ENCODE measurements at places on chromosomes 2 and 18.

DNA sequence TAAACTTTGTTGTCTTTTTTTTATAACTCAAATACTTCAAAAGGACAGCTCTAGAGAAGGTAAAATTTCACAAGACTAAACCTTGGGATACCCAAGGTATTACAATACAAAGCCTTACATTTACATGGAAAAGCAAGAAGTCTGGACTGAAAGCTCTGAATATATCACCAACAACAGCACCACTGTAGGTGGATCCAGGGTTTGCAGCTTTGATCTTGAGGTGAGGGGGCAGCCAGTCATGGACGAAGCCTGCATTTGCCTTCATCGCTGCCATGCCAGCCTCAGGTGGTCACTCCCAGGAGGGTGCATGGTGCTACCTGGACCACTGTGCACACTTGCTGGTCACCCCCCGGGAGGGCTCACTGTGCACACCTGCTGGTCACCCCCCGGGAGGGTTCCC, 36.6 kb downstream of the RBFA start:
- DNase-seq = no peak

GRCh38 chr18:4246374-4246773, 208.7 kb downstream of the DLGAP1 start:
- DNase-seq = no peak

DNA sequence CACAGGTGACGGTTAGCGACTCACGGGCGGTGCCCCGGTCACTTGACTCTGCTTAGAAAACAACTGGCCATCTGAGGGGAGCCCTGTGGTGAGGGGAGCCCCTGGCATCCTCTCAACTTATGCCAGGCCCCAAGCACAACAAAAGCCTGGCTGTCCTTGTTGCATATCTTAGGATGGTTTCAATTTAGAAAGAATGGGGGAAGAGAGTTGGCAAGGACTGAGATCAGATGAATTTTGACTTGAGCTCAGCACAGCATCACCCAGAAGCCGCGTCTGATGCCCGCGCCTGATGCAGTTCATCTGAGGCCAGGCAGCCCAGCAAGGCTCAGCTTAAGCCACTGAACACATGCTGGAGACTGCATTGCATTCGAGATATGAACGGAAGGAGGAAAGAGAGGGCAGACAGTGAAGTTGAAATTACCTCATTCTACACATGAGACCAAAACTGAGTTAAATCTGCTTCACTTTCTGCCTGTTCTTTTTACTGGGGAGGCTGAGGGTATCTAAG, 36.8 kb downstream of the MYT1L start:
- DNase-seq = no peak

GRCh38 chr18:63074981-63075404, 244.6 kb downstream of the BCL2 start:
- DNase-seq = peak; percentile 41

DNA sequence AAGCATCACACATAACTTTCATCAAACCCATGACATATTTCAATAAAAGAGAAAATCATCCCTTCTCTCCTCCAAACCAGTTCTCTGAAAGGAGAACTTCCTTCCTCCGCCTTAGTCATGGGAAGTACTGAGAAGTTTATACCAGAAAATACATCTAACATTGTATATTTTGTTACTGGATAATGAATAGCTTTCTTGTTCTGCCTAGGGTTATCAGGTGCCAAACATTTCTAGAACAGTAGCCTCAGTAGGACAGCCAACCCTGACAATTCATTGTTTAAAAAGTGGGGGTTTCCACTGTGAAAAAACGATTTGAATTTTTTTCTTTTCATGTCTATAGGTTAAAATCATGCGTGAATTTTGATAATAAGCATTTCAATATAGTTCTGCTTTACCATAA, 16.0 kb upstream of the DAW1 start:
- no peak for DNase-seq

GRCh38 chr2:113198048-113198789, 24.4 kb downstream of the PSD4 start:
- DNase-seq = no peak

DNA sequence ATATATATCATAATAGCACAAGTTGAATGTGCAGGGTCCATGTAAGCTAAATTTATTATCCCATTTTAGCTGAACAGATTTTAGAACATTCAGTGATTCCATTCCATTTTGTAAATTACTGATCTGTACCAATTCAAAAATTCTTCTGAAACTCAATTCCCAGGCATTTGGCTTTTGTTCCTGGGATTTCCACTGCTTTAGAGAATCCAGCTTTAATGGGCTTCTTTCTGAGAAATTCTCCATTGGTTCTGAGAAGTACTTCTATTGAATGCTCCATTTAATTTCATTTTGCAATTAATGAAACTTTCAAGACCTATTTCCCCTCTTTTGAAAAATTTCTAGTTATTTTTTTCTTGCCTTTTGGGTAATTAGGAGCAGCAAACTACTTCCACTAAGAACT, 36.8 kb downstream of the BCL2 start:
- DNase-seq = no peak

GRCh38 chr2:7607441-7608173, 690.4 kb downstream of the RNF144A start:
- DNase-seq = no peak

- no peak for DNase-seq
These were observed 79.5 kb downstream of the CAMKMT start for GRCh38 chr2:44441200-44441599.

DNA sequence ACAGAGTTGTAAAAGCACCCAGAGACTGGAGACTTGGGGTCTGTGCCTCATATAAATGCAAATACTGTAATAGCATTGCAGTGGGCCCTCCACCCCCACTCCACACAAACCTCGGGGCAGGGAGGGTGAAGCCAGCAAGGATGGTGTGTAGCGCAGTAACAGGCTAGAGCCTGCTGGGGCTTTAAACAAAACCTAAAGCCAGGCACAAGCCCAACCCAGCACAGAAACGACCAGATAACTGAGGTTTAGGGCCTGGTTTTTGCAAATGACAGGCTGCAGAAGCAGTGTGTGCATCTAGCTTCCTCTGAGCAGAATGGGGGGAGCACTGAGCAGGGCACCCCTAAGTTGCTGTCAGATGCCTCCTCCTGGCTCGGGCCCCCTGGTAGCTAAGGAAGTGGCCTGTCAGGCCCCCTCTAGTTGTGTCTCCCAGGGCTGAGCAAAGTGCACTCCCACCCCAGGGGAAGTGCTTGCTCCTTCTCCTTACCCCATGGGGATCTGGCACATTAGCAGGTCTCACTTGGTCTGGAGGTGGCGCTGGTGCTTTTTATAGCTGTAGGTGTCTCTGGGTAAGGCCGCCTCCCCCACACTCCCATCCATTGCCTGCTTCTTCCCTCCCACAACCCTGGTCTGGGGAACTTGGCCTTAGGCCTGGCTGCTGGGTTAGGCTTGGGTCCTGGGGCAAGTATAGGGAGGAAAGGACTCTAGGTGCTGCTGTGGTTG, 135.1 kb downstream of the CELF4 start:
- no peak for DNase-seq

DNA sequence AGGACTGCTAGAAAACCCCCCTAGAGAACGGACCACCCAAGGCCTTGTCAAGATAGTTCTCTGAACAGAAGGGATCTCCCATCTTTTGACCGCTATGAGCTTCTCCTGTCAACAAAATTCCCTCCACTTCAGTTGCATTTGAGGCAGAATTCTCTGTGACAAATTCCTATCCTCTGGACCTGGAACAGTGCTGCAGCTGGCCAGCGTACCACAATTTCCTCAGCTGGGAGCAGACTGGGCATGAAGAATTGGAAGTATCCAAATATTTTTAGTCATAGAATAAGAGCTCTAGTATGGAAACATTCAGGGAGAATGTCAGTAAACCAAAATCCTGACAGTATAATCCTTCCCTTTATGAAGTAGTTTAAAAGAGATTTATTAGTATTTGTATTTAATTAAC, 147.1 kb upstream of the BOD1L2 start:
- no peak for DNase-seq

GRCh38 chr2:179262077-179262660, 2.5 kb downstream of the SESTD1 start:
- DNase-seq = no peak

DNA sequence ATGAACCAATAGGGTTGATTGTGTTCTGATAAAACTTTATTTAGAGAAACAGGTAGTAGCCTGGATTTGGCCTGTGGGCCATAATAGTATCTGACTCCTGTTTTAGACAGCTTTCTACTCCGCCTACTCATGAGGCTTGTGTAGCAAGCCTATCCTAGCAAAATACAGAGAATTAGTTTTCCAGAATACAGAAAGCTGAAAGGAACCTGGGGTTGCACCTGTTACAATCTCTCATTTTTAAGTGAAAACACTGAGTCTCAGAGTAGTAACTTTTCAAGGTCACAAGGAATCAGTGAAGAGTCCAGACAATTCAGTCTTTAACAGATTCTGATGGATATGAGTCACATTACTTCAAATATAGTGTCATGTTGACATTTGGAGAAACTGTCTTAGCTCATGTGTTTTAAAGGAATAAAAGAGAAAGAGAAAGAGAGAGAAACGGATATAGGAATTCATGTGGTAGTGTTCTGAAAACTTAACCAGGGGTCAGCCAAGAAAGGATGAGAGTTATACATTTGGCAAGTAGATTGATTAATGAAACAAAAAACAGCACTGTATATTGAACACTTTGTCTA, 17.0 kb downstream of the ARHGAP28 start:
- DNase-seq = no peak

GRCh38 chr2:190780594-190780993, 100.0 kb upstream of the GLS start:
- DNase-seq = no peak

DNA sequence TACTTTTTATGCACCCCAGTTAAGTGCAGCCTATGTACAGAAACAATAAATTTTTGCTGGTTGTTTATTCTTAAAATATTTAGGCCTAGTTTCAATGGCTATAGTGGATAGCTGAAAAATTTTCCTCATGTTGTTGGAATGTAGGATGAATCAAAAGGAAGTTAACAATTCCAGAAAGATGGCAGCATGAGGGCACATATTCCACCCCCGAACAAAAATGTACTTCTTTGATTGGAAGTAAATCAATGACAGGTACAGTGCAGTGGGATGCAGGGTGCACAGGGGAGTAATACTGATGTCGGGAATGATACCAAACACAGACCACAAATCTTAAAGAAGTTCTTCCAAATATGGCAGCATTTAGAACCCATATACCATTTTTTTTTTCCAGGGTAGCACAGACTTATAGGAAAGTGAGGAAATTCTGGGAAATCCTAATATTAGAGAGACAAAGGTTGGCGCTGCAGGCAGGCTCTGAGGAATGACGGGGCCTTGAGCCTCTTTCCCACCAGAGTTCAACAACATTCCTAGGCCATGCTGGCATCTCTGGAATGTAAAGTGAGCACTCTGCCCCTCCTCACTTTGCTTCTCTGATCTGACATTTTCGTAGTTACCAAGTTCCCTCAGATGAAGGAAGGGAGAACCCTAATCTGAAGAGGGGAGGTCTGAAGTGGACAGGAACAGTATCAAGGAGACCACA, 36.6 kb upstream of the IKZF2 start:
- no peak for DNase-seq

- DNase-seq = no peak
These were observed 787.2 kb downstream of the METTL4 start for GRCh38 chr18:1784113-1784512.

DNA sequence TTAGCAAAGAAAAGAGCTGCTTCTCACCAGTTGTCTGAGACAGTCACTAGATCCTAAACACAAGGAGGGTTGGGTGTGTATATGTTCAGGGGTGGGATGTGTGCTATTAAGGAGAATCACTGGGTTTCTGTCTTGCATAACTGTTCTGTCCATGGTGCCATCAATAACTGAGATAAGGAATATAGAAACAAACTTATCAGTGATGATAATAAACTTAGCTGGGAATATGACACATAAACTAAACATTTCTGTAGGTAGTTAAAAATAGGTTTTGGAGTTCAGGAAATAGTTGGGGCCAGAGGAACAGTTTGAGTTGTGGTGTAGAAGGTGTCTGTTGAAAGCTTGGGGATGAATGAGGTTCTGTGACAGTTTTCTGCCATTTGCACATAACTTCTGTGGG, 17.4 kb downstream of the NAPG start:
- no peak for DNase-seq

- DNase-seq = no peak
These were observed 25.5 kb upstream of the VIT start for GRCh38 chr2:36670881-36671595.

- DNase-seq = no peak
These were observed 233.8 kb downstream of the ICOS start for GRCh38 chr2:204170411-204170810.

- no peak for DNase-seq
These were observed 2.8 kb upstream of the RESP18 start for GRCh38 chr2:219335373-219335786.

DNA sequence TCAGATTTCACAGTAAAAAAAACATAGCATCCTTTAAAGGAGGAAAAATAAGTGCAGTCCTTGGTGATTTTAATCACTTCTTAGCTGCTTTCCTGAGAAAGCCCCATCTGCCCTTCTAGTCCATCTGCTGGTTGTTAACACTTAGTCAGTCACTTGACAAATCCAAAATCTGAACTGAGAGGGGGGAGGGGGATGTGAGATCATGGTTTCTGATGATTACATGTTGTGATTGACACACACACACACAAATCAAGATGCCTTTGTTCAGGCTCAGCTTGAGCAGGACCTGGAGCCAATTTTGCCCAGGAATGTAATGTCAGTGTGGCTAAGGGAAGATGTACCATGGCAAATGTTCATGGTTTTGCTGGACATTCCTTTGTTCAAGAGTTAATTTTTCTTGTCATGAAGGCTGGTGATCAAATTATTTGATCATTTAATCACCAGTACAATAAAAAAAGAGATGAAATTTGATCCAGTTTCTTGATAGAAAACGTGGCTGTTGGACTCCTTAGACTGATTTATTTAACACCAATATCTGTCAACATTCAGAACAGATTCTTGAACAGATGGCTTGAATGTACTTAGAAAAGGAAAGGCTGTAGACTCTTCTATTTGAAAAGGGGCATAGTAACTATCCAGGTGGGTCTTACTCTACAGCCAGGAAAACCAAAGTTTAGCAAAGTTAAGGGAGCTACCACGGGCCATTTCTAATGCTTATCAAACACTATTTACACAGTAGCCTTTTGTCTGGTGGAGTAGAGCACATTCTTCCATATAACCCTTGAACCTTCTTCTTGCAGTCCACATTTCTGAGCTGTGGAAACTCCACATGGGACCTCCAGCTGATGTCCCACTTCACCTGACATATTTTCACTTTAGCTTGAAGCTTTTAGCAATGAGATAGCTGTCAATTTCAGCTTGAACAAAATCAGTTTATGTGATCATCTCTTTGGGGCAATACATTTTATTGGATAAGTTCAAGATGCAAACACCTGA, 408.7 kb downstream of the PIK3C3 start:
- DNase-seq = no peak

DNA sequence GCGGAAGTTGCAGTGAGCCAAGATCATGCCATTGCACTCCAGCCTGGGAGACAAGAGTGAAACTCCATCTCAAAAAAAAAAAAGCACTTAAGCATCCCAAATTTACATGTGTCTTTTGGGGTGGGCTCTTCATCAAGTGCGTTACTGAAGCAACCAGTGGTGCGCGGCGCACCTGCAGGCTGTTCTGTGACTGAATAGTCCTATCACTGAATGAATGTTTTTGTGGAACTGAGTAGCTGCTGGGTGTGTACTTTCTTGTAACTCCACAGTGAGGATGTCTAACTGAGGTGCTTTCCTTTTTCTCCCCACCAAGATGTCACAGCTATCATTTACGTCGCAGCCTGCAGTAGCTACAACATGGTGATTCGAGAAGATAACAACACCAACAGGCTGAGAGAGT, 17.0 kb downstream of the CHMP1B start:
- no peak for DNase-seq

GRCh38 chr2:221505605-221506004, 66.5 kb downstream of the EPHA4 start:
- no peak for DNase-seq
